T-cell (primary cell): ENCODE measurements at places on chromosomes 4 and X. TPM values are rescaled to one million over a fixed set of nuclear protein-coding genes. Genes with fewer than 3 reads are reported as not detected.

- DNase-seq = no peak
- H3K27me3 ChIP-seq = no peaks in the 10 kb centered on the region
- no peak overlapping the region for H3K4me3 ChIP-seq
- peaks cover 16% of the 10 kb centered on the region for H3K4me1 ChIP-seq
These were observed 4.9 kb upstream of the PRDM8 start for GRCh38 chr4:80192252-80192866.

- no peaks in the 10 kb centered on the region for H3K27me3 ChIP-seq
- no peaks in the 10 kb centered on the region for H3K4me1 ChIP-seq
- no peak for DNase-seq
- no peaks in the 10 kb centered on the region for H3K36me3 ChIP-seq
- no peak overlapping the region for H3K27ac ChIP-seq
These were observed 2.6 kb upstream of the TRIML2 start for GRCh38 chr4:188111955-188112354.

DNA sequence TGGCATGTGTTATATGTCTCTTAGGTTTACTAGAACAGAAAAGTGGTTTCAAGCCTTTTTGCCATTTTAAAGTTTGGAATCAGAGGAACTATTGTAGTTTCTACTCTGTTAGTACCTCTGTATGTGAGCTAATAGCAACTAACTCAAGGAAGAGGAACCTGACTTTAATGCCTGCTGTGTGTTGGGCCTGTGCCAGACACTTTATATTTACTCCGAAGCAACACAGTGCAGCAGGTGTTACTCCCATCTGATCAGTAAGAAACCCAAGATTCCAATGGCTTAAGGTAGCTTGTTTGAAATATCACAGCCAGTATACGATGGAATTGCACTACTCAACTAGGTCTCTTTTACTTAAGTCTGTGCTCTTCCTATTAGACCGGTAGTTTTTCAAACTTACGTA lies 79.2 kb downstream of the USP9X start:
- H3K27ac ChIP-seq = no peak overlapping the region
- H3K36me3 ChIP-seq = peaks cover 17% of the 10 kb centered on the region
- no peak for DNase-seq
- no peak overlapping the region for H3K4me3 ChIP-seq
- H3K27me3 ChIP-seq = no peaks in the 10 kb centered on the region
- H3K4me1 ChIP-seq = no peaks in the 10 kb centered on the region

Gene CNGA2
- total RNA-seq = not detected

Gene ANXA5
- total RNA-seq = 80.3 TPM

Gene BTC
- total RNA-seq = not detected
